ENCODE measurements at places on chromosomes 4 and X.
A peak's percentile ranks its signal among the peaks of the same experiment; 100 is the strongest.

DNA sequence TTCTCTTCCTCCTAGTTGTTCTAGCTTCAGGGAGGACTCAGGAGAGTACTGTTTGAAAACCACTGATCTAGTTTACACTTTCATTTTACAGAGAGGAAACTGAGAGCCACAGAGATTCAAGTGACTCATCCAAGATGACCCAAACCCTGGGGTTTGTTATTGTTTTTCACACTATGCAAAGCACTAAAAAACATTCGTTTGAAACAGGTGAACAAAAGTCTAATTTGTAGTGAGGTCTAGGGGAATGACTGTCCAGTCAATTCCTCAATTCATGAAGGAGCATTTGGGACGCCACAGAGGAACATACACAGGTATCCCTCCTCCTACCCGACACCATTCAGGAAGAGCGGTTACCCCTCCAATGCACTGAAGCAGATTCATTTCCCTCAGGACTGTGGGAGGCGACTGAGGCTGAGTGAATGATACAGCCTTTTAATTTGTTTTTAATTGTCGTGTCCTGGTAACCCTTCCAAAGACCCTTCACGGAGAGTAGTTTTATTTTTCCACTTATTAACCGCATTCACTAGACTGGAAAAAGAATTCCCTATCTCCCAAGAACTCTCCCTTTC, 30.3 kb downstream of the TLR10 start:
- no peak for DNase-seq

DNA sequence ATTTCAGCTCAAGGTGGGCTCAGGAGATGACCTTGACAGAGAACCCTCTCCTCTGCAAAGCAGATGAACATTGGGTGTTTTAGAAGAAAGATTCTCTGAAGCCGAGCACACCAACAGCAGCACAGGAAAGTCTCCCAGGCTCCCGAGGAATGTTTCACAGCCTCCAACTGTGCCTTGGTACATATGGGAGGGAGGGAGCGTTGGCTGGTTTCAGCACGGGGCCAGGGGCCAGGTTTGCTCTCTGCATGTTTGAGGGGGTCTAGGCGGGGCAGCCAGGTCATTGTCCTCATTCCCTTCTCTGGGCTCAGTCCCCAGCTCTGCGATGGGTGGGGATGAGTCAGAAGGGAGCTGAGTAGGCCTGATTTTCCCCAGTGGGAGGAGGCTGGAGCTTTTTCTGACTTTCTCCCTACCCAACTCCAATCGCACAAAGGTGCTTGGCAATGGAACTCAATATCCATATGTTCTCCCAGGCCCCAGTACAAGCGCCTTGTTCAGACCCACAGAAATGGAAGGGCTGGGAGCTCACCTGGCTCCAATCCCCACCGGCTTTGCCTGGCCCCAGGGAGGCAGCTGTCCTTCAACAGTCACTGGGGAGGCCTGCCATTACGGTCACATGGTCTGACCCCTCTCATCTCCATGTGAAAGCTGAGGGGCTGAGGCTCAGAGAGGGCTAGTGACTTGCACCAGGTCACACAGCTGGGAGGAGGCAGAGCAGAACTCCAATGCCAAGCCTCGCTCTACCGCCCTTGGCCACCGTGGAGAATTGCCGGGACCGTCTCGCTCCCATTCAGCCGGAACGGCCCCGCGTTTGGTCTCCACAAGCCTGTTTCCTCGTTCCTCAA, 108.4 kb upstream of the AFAP1 start:
- DNase-seq, result no peak

DNA sequence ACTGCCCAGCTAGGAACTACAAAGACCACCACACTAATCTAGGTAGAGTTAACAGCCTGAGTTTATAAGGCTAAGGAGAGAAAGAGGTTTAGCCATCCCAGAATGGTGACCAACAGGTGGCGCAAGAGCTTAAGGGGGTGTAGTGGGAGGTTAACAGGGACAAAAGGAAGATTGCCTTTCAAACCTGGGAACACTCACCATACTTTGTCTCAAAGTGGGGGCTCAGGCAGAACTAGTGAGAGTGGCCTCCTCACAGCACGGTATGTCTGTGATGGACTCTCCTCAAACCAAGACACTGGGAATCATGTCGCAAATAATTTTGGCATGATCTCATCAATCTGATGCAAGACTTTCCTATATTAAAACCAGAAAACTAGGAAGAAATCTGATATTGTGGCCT, 23.4 kb downstream of the CCNI start:
- DNase-seq, result peak; percentile 44

GRCh38 chrX:45745479-45745878, 544.8 kb upstream of the DIPK2B start:
- no peak for DNase-seq

GRCh38 chr4:69518102-69518501, 22.4 kb upstream of the UGT2B4 start:
- no peak for DNase-seq

GRCh38 chr4:95050980-95051701, 293.4 kb downstream of the BMPR1B start:
- DNase-seq, result no peak

DNA sequence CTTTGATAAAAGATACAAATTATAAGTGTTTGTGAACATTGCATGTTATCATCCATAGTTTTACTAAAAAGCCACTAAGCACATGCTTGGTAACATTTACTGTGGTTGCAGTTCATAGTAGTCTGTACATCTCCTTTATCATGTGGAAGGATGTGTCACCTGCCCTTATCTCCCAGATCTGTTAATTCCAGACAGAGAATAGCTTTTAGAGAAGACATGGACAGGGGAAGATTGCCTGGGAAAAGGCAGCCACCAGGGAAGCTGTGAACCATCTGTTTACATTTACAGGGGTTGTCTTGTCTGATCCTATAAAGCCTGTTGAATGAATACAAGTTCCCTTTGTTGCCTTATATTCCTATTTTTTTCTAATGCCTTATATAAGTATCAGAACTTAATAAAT, 396.0 kb downstream of the FAT4 start:
- no peak for DNase-seq

DNA sequence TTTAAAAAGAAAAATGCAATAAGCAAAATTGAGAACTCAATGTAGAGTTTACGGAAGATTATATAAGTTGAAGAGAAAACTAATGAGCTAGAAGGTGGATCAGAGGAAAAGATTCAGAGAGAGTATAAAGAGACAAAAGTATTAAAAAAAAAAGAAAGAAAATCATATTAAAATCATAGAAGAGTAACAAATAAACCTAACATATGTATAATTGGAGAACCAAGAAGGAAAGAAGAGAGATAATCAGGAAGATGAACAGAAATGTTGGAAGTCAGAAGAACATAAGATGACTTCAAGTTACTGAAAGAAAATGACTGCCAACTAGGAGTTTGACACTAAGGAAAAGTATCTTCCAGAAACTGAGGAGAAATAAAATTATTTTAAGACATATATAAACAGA, 34.3 kb upstream of the ANTXR2 start:
- DNase-seq, result no peak

DNA sequence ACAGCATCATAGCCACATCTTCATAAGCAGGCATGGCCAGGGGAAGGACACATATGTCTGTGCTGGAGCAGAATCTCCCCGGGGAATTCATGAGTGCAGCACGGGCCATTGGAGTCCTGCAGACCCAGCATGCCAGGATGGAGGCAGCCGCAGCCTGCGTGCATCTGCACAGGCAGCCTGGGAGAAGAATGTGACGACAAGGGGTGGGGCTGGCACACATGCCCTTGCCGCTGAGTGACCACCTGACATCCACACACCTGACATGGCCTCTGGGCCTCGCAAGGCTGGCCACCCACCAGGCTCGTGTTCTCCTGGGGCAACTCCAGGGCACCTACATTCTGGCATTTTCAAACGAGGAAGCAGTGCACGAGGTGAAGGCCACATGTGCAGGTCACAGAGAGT, 66.2 kb upstream of the AFAP1 start:
- DNase-seq, result no peak

DNA sequence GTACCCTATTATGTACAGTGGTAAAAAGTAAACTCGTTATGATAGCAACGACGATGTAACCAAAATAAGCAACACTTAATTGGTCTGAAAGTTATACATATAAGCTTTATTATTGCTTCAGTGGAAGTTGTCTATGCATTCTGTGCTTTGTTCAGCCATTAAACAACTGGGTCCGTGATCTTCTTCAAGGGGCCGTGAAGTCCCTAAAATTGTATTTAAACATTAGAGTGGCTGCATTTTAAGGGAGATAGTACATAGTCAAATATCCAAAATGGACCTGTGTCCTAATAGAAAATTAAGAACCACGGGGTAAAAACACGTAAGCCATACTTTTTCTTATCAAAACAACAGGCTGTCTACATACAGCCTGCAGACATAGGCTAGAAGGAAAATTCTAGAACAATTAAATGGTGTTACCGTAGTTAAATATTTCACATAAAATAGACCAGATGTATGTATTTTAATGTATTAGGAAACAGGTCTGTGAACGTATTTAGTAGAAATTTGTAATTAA, 2.1 kb downstream of the GUCY1A1 start:
- DNase-seq, result no peak

GRCh38 chrX:147322496-147322895, 508.0 kb upstream of the CXorf51A start:
- DNase-seq, result no peak

DNA sequence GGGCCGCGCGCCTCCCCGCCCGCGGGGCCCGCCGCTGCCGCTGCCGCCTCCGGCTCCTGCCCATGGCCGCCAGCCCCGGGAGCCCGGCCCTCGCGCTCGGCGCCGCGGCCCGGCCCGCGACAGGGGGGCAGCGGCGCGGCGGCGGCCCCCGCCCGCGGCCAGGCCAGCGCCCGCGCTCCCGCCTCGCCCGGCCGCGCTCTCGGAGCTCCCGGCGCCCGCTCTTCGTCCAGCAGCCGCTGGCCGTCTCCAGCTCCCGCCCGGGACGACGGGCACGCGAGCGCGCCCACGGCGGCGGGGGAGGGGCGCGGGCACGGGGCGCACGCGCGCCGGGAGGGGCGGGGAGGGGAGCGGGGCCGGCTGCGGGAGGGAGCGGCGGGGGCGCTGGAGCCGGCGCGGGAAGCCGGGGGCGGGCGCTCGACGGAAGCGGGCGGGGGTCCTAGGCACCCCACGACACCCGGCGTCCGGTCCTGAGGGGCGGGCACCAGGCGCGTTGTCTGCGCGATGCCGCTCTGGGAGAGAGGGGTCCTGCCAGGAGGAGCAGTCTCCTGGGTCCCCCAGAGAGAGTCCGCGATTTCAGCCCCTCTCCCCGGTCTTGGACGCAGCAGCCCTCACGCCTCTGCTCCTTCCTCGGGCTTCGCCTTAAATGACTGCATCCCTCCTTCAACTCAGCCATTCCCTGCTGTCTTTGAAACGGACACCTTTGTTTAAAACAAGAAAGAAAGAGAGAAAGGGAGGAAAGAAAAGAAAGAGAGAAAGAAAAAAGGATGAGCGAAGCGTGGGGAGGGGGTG, 490 bp upstream of the PDZD4 start:
- DNase-seq, result no peak

DNA sequence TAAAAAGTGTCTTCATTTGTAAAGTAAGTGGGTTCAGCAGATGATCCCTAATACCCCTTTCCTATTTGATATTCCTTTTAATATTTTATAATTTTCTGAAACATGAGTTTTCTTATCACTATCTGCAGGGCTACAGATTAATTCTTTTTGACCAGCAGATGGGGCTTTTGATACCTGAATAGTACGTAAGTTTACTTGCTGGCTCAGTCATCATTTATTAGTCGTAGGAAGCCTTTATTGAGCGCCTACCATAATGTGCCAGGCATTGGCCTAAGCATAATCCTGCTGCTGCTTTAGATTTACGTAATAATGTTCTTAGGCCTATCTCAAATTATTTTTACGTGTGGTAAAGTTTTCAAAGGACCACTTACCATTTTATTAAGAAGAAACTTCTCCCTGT, 33.1 kb downstream of the OSTC start:
- DNase-seq, result no peak

GRCh38 chr4:101724093-101724492, 66.4 kb upstream of the BANK1 start:
- no peak for DNase-seq

DNA sequence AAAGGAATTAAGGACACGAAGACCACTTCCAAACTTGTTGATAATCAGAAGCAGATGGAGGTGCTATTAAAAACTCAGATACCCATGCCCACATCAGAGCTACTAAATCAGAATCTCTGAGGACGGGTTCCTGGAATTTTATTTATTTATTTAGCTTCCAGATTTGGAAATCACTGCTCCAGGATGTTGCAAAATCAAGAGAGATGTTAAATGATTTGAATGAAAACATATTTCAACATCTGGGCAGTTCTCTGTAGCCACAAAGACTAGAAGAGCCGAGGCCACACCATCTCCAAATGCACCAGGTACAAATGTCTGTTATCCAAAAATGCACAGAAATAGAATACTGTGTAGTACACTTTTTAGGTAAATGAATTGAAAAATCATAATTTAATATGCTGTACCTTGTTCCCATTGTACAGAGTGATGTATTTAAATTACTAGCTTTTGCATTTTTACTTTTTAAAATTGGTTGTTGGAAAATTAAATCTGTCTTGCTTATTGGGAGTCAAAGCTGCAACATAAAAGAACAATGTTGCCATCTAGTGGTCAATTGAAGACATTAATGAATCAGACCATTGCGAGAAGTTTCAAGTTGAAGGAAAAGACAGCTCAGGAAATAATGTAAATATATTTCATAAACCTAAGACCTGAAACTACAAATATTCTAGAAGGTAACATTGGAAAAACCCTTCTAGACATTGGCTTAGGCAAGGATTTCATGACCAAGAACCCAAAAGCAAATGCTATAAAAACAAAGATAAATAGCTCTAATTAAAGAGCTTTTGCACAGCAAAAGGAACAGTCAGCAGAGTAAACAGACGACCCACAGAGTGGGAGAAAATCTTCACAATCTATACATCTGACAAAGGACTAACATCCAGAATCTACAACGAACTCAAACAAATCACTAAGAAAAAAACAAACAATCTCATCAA, 151.3 kb upstream of the TTC29 start:
- no peak for DNase-seq

DNA sequence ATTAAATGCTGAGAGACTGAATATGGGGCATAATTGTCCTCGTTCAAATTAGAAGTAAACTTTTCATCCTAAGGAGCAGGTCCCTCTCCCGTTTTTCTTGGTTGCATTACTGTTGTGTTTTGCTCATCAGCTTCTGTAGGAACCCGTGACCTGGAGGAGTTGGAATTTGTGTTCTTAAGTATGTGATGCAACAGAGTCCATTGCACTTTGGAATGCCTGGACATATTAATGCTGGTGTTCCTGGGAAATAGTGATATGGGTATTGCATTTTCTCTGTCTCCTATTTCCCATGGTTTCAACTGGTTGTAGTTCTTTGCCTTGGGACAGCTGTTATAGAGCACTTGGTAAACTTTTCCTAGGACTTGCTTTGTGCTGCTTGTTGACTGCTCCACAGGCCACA, 417.8 kb upstream of the LCORL start:
- no peak for DNase-seq

DNA sequence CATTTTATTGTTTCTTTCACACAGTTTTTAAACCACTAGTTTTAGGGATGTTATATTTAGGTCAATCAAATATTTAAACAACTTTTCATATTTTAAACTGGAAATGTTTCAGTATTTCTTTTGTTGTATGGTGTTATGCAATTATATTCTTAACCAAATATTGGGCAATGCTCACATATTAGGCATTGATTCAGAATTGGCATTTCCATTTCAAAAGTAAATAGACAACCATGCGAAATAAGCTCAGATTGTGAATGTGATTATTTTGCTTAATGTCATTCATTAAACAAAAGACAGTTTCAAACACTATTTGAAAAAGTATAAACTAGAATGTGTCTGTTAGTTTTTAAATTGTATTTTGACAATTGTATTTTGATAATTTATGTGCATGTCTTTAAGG, 36.9 kb downstream of the ARAP2 start:
- DNase-seq, result no peak
